ENCODE measurements at places on chromosomes 7 and 10.

DNA sequence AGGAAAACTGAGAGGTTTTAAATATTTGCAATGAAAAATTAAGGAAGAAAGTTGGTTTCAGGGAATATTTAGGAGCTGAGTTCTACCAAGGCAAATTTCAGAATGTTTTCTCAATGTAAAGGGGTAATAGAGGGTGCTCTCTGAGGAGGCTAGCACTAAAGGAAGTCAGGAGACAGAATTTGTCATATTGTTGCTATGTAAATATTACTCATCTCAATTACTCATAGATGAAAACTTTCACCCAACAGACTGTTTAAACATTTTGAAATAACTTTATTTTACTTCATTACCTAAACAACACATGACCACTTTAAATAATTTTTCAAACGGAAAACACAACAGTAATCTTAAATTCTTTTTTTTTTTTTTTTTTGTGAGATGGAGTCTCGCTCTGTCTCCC, 274.8 kb upstream of the NRG3 start:
- DNase-seq, result no peak

DNA sequence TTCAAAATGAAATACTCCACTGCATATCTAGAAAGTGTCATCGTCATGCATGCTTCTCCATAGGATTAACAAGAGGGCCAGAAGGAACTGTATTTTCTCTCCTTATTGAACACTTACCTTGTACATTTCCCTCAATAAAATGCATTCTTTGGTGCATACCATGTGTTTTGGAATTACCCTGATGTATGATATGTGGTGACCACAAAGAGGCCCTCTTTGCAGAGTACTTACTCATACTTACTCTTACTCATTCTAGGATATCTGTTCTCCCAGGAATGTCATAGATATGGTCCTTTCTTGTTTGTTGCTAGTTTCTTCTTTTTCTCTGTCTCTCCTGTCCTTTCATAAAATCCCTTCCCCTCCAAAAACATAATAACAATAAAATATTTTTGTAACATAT, 1087.1 kb upstream of the POT1 start:
- DNase-seq, result no peak

GRCh38 chr10:12533151-12533550, 183.8 kb downstream of the CAMK1D start:
- DNase-seq, result no peak

GRCh38 chr7:149714081-149714909, 59.1 kb downstream of the ZNF467 start:
- DNase-seq, result peak; percentile 90

GRCh38 chr7:106071356-106071998, 40.6 kb downstream of the SYPL1 start:
- DNase-seq, result peak; percentile 27

DNA sequence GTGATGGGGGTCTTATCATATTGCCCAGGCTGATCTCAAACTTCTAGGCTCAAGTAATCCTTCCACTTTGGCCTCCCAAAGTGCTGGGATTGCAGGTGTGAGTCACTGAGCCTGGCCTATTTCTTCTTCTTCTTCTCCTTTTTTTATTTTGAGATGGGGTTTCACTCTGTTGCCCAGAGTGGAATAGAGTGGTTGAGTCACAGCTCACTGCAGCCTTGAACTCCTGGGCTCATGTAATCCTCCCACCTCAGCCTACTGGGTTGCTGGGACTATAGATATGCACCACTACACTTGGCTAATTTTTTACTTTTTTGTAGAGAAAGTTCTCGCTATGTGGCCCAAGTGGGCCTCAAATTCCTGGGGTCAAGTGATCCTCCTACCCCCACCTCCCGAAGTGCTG, 124.3 kb downstream of the SKIDA1 start:
- no peak for DNase-seq

- no peak for DNase-seq
These were observed 65.1 kb downstream of the MET start for GRCh38 chr7:116736927-116737715.

- no peak for DNase-seq
These were observed 132.0 kb downstream of the NEBL start for GRCh38 chr10:20765066-20765465.

DNA sequence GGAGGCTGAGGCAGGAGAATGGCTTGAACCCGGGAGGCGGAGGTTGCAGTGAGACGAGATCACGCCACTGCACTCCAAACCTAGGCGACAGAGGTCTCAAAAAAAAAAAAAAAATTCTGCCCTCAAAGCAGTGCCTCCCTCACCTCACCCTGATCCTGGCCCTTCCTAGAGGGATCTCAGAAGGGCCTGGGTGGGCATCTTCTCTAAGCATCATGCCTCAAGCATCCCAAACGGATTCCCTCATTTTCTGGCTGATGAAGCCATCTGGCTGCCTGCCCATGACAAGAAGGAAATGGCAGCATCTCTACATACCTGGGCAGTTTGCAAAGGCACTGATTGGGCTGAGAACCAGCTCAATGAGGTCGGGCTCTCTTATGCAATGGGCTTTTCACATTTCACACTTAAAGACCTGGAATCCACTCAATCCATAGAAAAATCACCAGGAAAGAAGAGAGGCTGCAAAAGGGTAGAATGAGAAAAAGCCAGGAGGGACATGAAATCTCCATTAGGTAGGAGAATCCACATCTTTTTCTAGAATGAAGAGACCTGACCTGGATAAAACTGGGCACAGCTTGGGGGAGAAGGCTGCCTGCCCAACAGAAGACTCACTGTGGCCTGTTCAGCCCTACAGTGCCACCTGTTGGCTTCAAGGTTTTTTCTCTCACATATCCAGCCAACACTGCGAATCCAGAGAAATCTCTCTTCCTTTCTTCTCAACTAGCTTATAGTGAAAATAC, 48.1 kb downstream of the PDLIM1 start:
- no peak for DNase-seq

DNA sequence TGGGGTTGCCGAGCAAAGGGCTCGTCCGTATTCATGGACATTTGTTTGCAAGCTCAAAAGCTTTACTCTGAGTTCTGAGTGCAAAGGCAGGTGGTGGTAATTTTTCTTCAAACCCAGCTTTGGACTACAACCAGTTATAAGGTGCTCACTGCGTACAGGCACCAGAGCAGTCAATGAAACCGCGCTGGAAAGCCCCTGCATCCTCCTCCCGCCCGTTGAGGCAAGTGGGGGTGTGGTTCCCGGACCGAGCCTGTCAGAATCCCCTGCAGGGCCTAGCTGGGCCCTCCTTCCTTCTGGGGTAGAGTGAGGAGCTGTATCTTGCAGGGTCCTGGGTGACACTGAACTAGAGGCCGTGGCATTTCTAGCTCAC, 22.3 kb downstream of the AMZ1 start:
- DNase-seq, result peak; percentile 40

DNA sequence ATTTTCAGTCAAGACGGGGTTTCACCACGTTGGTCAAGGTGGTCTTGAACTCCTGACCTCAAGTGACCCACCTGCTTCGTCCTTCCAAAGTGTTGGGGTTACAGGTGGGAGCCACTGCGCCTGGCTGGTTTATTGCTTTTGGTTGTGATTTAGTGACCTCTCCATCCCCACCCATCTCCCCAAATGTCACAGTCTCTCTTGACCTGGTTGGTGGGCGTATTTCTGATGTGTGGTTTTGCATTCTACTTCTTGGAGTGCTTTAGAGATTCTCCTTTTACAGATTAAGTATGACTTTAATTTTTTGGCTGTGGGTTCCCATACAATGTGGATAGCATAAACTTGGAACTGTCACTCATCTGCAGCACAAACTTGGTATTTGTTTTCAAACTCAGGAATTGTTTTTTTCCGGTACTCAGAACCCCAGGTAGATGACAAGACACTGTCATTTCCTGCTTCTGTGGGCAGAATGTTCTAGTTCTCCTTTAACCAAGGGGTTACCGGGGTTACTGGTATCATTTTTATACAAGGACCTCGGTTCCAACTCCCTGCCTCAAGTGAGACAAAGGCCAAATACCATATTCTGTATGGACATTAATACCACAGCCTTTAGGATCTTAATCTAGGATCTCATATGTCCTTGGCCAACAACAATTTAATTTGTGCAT, 50.5 kb downstream of the MRC1 start:
- no peak for DNase-seq

DNA sequence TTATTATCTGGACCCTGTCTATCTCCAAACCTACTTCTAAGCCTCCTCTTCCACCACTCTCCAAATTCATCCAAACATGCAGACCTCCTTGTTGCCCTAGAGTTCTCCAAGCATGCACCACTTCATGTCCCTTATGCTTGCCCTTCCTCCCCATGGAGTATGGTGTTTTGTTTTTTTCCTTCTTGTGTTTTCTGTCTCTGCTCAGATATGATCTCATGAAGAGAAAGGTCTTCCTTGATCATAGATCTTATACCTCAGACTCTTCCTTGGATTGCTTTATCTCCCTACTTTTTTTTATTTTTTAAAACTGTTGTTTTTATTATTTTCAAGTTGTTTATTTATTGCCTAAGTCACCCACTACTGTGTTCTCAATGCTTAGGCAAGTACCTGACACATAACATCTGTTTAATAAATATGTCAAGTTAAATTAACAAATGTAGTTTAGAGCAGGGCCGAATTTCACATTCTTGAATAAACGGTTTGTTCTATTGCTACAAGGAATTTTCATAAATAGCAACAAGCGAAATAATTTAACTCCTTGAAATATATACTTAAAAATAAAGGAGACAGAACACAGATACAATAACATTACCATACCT, 84.5 kb downstream of the HGF start:
- DNase-seq, result no peak

Measured in activated T-cell treated with anti-CD3 and anti-CD28 coated beads for 24 hours (primary cell).